ENCODE measurements at places on chromosomes 12 and 14.
A peak's percentile ranks its signal among the peaks of the same experiment; 100 is the strongest.

DNA sequence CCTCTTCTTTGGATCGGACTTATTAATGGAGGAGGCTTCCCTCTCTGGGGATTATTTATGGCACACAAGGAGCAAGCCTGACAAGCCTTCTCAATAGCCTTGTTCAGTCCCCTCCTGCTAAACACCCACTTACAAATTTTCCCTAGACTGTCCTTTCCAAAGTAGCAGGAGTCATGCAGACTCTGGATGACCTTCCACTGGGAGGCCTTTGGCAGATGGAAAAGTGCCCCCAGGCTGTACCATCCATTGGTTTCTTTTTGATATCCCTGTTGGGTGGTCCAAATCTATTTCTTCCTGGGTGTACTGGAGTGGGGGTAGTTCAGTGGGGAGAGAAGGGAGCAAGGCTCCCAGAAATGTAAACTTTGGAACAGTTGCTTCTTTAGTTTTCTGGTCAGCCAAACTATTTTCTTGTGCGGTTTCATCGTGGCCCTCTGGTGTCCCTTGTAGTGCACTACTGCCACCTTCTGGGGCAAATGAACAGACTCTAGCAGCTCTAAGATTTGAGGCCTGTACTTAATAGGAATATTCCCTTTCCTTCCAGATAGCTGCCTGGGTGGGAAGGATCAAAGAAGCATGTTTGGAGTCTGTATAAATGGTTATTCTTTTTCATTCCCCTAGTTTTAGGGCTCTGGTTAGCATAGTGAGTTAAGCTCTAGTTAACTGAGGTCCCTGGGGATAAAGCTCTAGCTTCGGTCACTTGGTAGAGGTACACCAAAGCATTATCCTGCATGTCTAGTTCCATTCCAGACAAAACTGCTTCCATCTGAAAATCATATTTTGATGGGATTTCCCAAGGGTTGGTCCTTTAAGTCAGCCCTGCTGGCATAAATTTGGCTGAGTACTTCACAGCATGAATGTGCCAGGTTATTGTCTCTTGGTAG lies 409.5 kb downstream of the SLC6A15 start:
- peak; percentile 26 for DNase-seq

GRCh38 chr12:113796852-113797534 lies 169.1 kb downstream of the RBM19 start:
- DNase-seq, result no peak

- DNase-seq, result no peak
Observed at GRCh38 chr14:104139460-104140212, 1.2 kb downstream of the KIF26A start.

GRCh38 chr14:24334431-24335291 lies at the start of gene ADCY4:
TSS of gene ADCY4 (minus strand) at chr14:24335071. CDS start at chr14:24334652, 419 bp downstream.
- DNase-seq, result no peak

- DNase-seq, result no peak
Observed at GRCh38 chr12:7787574-7788293, 1.5 kb upstream of the NANOG start.

DNA sequence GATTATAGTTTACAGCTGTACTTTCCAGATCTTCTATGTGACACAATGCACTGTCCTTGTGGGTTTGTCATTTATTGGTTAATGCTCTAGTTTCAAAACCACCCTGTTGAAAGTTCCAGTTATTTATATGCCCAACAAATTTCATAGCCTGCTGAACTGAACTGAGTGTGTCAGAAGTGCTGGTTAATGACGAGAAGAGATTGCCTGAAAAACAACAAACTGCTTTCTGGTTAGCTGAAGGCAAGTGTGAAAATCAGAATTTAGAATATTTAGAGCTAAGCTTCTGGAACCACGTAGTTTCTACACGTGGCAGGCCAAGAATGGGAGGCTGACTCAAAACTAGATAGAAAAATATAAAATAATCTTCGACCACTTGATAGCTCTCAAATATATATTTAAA lies 19.1 kb upstream of the RIN3 start:
- DNase-seq, result no peak

DNA sequence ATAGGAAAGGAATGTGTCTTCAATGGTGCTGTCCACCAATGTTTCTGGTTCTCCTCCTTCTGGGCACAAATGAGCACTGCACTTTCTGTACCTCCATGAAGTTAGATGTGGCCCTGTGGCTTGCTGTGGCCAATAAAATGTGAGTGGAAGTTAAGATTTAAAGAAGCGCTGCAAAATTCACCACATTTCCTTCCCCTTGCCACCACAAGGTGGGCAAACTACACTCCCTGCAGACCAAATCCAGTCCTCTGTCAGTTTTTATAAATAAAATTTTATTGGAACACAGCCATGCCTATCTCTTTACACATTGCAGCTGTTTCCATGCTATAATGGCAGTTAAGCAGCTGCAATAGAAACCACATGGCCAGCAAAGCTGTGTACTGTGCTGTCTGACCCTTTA lies 141.4 kb upstream of the TMPO start:
- DNase-seq, result peak; percentile 13

DNA sequence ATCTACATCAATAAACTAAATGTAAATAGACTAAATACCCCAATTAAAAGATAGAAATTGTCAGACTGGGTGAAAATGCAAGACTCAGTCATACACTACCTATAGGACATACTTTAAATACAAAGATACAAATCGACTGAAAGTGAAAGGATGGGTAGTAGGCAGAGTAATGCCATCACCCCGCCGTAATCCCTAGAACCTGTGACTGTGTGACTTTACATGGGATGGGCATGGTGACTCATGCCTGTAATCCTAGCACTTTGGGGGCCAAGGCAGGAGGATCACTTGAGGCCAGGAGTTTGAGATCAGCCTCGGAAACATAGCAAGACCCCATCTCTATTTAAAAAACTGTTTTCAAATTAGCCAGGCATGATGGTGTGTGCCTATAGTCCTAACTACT lies 2.6 kb upstream of the EVL start:
- no peak for DNase-seq

GRCh38 chr12:18261273-18261672 lies at the start of gene PIK3C2G:
TSS of gene PIK3C2G (plus strand) at chr12:18261518. CDS start at chr12:18282082, 20,564 bp downstream.
- no peak for DNase-seq

DNA sequence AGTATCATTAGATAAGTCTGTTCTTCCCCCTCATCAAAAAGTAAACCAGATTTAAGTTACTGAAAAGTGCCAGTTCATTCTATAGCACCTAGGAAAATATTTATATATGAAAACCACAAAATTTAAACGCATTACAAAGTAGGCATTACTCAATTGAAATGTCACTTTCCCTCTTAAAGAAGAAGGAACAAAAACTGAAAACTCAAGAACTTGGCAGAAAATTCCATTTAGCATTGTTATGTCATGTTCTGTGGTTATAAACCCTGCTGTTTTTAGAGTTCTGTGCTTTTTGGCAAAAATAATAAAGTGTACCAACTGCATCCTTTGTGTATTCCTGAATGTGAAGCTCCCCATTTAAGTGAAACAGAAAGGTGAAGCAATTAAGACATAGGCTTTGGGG lies 3.6 kb downstream of the FGD4 start:
- no peak for DNase-seq

DNA sequence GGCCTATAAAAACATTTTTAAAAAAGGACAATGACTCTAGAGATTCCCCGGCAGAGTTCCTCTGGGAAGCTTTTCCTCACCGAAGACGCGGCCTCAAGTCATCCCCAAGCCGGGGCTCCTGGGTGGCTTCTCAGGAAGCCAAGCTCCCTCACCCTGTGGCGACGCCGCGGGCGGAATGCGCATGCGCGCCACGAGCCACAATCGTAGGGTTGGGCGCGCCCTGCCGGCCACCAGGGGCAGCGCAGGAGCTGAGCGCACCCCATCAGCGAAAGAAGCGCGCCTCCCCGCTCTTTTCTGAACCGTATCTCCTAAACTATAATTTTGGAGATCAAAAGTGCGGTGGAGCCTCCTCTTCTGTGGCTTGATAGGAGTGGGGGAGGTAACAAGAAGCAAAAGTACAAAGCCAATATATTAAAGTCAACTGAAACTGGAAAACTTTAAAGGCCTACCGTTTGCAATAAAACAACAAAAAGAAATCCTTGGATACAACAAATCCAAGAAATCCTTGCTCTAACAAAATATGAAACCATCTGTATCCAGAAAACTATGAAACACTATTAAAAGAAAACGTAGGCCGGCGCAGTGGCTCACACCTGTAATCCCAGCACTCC lies 17.4 kb upstream of the CHFR start:
- DNase-seq, result peak; percentile 13

DNA sequence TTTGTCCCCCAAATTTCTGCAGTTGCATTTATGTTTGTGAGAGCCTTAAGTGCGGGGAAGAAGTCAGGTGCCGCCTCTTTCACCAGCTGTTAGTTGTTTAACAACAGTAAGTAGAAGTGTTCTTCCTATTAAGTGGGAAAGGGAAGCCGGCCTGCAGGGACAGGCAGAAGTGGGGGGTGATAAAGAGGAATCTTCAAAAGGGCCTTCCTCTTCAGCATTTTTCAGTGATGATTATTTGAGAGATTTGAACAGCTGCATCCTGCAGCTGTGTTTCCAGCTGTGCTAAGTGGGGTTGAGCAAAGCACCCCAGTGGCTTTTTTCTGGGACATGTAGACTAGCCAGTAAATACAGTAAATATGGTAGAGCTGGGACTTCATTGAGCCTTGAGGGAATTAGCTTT lies 32.1 kb upstream of the SLC38A1 start:
- no peak for DNase-seq

- no peak for DNase-seq
Observed at GRCh38 chr14:99255621-99256482, 16.1 kb downstream of the BCL11B start.

GRCh38 chr12:97899956-97900355 lies 437.4 kb downstream of the RMST start:
- no peak for DNase-seq

- DNase-seq, result no peak
Observed at GRCh38 chr12:14931791-14932560, 6.4 kb downstream of the ERP27 start.

- DNase-seq, result no peak
Observed at GRCh38 chr12:49511410-49511809, 27.4 kb upstream of the KCNH3 start.

DNA sequence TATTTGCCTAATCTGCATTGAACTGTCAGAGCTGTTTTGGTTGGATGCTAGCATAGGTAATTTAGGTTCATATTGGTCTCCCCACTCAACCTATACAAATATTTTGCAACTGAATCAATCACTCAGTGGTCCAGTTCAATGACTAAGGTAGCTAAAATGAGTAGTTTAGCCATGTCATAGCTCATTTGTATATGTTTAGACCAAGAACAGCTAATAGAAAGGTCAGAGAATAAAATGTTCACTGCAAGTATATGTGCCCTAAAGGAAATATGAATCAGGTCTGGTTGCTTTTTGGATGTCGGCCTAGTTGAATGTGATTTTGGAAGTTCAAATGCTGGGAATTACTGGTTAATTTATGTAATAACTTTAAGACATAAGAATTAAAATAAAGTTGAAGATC lies 883.9 kb downstream of the LRFN5 start:
- DNase-seq, result peak; percentile 80

GRCh38 chr12:110640275-110641025 lies 26.5 kb downstream of the TCTN1 start:
- DNase-seq, result no peak

DNA sequence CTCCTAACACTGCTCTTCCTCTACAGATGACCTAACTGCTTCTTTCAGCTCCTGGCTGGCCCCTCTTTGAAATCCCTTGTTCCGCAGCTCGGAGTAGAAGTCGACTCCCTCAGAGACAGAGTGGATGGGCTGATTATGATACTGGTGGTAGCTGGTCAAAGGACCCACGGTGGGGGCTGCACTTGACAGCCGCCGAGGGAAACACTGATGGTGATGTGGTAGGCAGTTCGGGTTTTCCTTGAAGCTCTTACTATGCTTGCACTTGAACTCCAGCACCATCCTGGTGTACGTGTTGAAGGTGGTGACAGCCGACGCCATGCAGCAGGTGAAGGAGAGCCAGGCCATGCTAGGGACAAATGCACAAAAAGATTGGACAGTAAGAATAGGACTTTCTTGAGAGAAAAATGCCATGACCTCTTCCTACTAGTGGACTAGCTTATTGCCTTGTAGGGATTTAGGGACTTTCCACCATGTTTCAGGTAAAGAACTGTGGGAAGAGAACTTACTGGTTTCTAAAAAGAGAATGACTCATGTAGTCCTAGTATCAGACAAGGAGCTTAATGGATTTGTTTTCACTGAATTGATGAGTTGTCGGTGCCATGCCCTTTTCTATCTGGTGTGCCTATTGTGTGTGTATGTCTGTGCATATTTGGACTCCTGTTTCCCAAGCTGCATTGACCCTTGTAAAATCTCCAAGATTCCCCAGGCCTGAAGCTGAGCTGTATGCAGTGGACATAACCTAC lies 18.4 kb downstream of the GSG1 start:
- no peak for DNase-seq

- no peak for DNase-seq
Observed at GRCh38 chr12:113242560-113242959, 21.3 kb downstream of the TPCN1 start.

DNA sequence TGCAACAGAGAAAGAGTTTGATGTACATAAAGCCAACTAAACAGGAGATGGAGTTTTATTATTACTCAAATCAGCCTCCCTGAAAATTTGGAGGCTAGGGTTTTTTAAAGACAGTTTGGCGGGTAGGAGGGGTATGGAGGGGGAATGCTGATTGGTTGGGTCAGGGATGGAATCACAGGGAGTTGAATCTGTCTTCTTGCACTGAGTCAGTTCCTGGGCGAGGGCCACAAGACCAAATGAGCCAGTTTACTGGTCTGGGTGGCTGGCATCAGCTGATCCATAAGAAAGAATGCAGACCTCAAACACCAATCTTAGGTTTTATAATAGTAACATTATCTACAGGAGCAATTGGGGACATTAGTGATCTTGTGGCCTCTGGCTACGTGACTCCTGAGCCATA lies 64.9 kb downstream of the RIN3 start:
- peak; percentile 61 for DNase-seq

- peak; percentile 8 for DNase-seq
Observed at GRCh38 chr14:64591809-64592208, 42.0 kb downstream of the PPP1R36 start.

DNA sequence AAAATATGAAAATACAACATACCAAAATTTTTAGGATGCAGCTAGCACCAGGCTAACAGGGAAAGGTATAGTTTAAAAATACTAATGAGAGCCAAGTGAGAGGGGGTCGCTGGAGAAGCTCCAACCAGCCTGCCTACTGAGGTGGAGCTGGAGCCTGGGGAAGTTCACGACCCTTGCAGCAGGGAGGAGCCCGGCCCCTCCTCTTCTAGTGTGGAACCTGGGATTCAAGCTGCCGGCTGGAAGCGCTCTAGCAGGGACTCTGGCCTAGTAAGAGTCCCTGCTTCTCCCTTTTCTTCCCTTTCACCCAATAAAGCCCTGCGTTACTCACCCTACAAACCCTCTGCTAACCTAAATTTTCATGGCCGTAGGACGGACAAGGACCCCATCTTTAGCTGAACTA lies 5.0 kb upstream of the KCNK13 start:
- no peak for DNase-seq

DNA sequence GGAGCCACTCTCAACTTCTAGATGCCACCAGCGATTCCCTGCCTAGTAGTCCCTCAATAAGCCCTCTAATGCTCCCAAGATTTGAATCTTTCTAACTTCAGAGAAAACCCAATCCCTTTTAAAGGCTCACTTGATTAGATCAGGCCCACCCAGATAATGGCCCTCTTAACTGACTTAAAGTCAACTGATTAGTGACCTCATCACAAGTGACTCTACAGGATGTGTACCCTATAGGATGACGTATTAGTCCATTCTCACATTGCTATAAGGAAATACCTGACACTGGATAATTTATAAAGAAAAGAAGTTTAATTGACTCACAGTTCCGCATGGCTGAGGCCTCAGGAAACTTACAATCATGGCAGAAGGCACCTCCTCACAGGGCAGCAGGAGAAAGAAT lies 49.1 kb downstream of the ANKS1B start:
- no peak for DNase-seq

- no peak for DNase-seq
Observed at GRCh38 chr12:3261782-3262359, 184.7 kb downstream of the TSPAN9 start.
